Activated T-cell treated with anti-CD3 and anti-CD28 coated beads for 1 hour (primary cell): ENCODE measurements at places on chromosomes 6 and 20.

- DNase-seq, result no peak
Measured at GRCh38 chr6:145583753-145584152, 151.6 kb downstream of the EPM2A start.

- DNase-seq, result no peak
Measured at GRCh38 chr6:45832063-45832462, 183.6 kb downstream of the CLIC5 start.

DNA sequence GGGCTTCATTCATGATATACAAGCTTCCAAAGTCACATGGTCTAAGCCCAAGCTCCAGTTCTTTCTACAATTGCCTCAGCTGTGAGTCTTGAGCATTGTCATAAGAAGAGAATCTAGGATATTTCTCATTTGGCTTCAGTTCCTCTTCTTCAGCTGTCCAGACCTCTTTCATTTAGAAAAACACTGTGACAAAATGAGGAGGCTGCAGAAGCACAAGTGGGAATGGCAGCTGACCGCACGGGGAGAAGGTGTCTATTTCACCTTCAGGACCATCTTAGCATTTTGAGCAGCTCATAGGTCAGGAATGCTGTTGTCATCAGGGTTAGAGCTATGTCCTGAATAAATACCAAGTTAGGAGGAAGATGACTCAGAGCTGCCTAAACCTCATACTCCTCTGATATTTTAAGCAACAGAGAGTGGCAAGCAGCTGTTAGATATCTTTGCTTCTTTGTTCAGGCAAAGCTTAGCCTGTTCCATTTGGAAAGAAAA is 390.1 kb upstream of the CITED2 start:
- no peak for DNase-seq

DNA sequence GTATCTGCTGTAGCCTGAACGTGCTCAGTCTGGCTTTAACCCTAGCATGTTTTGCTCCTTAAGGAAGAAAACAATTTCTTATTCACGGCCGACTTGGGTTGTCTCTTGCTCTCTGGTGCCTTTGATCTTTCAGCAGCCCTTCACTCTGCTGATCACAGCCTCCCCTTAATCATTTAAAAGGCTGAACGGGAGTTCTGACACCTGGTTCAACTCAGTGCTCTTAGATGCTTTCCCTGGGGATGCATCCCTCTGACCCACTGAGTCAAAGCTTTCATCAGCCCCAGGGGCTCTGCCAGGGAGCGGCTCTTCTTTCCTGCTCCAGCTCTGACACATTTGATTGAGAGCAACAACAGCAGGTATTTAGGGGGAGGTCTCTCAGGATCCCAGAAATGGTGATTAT is 79.0 kb upstream of the FYN start:
- DNase-seq, result no peak

GRCh38 chr6:112287577-112288225 is 33.3 kb upstream of the LAMA4 start:
- no peak for DNase-seq

- DNase-seq, result no peak
Measured at GRCh38 chr6:142387997-142388815, 86.4 kb downstream of the ADGRG6 start.

- DNase-seq, result no peak
Measured at GRCh38 chr6:39207416-39208222, 21.7 kb downstream of the KCNK5 start.

DNA sequence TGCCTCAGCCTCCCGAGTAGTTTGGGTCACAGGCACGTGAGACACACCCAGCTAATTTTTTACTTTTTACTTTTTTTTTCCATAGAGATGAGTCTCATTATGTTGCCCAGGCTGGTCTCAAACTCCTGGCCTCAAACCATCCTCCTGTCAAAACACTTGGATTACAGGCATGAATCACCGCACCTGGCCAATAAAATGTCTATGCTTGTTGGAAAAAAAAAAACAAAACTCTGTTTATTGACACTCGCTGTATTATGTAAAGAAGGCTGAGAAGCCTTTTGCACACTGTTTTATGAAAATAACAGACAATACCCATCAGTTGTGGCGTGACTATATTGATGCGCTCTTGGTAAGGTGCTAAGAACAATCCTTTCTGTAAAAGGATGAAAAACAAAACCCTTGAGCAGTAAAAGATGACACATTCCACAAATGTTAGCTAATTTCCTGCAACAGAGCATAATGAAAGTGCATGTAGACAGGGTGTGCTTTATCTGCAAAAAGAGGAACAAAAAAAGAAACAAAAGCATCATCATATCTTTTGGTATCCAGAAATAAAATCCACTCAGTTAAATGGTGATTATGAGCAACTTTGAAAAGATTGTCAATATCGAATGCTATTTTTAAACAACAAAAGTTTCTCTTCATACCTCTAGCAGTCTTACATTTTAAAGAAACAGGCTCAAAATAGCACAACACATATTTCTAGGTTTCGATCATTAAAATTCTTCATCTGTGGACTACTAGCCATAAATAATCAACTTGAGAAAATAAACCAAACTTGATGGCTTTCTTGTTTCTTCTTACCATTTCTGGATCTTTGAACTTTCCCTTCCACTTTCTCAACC is 108.3 kb upstream of the PHACTR1 start:
- DNase-seq, result no peak
